GM23338 (cell line): ENCODE measurements at places on chromosomes 5 and 9. TPM values are rescaled to one million over a fixed set of nuclear protein-coding genes. Genes with fewer than 3 reads are reported as not detected.

Gene MEIKIN
- not detected in 2 replicates for polyA plus RNA-seq

DNA sequence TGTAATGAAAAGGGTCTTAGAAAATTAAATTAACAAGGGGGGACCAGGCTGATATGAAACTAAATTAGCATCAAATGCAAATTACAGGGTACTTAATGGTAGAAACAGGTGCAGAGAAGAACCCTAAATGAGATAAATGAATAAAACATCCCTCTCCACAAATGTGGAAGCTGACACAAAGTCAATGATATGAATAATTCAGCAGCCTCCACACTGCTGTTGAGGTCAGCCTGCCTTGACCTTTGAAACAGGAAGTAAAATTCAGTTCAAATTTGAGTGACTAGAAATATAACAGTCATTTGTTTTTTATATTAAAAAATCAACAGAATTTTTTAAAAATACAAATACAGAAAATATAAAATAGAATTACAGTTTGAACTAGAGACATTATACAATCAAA lies 40.0 kb downstream of the EBF1 start:
- no peak for DNase-seq

DNA sequence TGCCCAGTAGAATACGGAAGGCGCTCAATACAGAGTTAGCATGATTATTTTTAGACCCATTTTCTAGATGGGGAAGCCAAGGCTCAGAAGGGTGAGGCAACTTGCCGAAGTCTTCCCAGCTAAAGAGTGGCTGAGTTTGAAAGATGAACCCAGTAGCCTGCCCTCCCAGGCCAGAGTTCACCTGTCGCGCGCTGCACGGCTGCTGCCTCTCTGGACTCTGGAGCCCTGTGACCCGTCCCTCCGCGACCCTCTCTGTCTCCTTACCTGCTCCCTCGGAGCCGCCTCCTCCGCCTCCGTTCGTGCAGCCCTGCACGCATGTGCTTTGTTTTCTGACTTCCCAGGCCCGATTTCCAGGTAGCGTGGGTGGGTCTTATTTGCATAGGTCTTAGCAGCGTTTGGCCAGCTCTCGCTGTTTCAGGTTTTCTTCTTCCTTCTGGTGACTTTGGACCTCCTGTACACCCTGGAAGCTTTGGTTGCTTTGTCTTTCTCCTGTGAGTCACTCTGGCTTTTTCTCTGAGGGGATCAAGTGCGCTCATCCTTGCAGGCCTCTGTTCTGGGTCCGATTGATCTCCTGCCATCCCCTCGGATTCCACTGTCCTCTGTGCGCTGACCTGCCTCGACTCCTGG lies at the start of gene RNF183:
RNF183 (minus strand) TSS at position 585 of the 627 bp plus-strand sequence. CDS start 5,192 bp downstream, outside the sequence.
- peak; percentile 37 for DNase-seq

DNA sequence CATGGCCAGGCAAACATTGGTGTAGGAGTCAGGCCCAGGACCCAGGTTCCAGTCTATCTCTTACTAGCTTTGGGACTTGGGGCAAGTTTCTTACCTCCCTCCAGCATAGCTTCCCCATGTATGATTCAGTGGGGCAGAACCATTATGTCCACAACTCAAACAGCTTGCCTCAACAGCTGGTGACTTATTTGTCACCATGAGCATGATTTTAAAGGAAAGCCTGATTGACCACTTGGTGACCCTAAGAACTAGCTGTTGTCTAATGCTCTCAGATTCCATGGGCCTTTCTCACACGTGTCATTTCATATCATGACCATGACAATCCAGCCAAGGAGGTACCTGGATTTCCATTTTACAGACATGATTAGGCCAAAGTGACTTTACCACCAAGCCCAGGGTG lies 126.4 kb downstream of the TTLL11 start:
- DNase-seq: no peak

Gene CAMK4
- 3.4 and 4.2 TPM in 2 replicates for polyA plus RNA-seq

- no peak for DNase-seq
These were observed 117.7 kb downstream of the ZNF462 start for GRCh38 chr9:106980551-106981101.

Gene BHMT2
- polyA plus RNA-seq: 1.1 and 1.9 TPM in 2 replicates

- peak; percentile 31 for DNase-seq
These were observed 9.6 kb upstream of the IRGM start for GRCh38 chr5:150836703-150837102.

Gene ZBED3
- 4.2 and 6.4 TPM in 2 replicates for polyA plus RNA-seq

DNA sequence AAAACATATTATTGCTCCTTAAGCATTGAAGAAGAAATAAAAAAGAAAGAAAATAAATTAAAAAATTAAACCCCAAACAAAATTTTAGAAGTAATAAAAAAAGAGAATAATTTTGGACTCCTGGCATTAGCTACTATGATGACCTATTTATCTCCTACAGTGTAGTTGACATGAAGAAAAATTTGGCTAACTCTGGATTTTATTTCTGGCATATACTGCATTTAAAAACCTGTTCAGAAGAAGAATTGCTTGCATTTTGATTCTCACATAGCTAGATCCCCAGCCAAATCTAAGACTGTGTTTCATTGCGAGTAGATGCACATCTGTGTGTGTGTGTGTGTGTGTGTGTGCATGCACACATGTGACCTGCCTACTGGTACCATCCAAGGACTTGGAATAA lies 30.1 kb upstream of the GABRG2 start:
- DNase-seq: no peak

GRCh38 chr5:160471761-160472160 lies 50.1 kb downstream of the PTTG1 start:
- no peak for DNase-seq

Gene LNPEP
- 1.2 and 1.6 TPM in 2 replicates for polyA plus RNA-seq

DNA sequence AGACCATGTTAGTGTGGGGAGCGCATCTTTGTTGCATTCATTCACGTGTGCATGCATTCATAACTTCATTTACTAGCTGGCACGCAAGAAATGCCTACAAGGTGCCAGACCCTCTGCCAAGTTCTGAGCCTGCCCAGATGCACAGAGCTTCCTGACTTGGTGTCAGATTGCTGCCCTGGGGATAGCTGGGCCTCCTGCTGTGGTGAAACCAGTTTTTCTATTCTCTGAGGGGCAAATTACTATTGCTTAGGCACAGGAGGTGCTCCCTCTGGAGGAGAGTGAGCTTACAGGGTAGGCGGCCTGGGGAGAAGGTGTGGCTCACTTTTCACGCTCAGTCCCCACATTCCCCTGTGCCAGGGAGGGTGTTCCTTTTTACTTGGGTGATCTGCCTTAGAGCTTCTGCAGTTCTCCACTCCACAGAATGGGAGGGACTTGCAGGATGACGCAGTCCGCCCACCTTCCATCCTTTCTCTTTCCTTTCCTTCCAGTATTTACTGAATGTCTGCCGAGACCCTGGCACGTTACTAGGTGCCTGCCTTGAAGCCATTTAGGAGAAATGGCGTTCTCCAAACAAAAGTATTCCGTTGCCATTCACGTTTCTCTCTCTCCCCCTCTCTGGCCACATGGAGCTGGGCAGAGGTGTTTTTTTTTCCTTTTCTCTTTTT lies 27.9 kb upstream of the CTNNA1 start:
- DNase-seq: peak; percentile 93

DNA sequence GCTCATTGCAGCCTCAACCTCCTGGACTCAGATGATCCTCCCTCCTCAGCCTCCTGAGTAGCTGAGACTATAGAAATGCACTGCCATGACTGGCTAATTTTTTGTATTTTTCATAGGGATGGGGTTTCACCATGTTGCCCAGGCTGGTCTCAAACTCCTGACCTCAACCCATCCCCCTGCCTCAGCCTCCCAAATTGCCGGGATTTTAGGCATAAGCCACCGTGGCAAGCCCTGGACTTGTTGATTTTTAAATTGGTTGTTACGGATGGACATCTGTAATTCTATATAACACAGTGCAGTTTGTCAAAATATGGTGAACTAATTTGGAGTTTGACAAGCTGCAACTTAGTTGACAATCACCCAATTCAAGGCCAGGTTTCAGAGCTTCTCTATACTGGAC lies 22.7 kb downstream of the SNX18 start:
- no peak for DNase-seq
